ENCODE measurements at places on chromosomes 2 and 18. TPM values are rescaled to one million over a fixed set of nuclear protein-coding genes. Genes with fewer than 3 reads are reported as not detected.

DNA sequence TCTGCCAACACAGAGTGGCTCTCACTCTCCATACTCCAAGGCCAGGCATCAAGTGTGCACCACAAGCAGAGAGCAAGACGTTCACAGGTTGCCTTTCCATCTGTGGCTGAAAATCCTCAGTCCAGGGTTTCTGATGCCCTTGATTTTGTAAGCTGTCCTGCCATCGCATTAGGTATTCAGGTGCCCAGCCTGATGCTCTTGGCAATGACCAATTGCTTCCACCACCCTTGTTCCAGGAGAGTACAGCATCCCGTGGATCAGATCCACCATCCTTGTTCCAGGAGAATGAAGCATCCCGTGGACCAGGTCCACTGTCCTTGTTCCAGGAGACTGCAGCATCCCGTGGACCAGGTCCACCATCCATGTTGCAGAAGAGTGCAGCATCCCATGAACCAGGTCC lies 133.4 kb upstream of the GPC1 start:
- H3K4me3 ChIP-seq: no peak overlapping the region
- DNase-seq: no peak
- H3K27ac ChIP-seq: no peak overlapping the region
- H3K36me3 ChIP-seq: no peaks in the 10 kb centered on the region
- H3K4me1 ChIP-seq: peaks cover 25% of the 10 kb centered on the region

DSG1 gene
- not detected for total RNA-seq

APCDD1 gene
- total RNA-seq: 41.3 TPM

- no peak for DNase-seq
- H3K27me3 ChIP-seq: no peaks in the 10 kb centered on the region
- H3K36me3 ChIP-seq: no peaks in the 10 kb centered on the region
- H3K4me1 ChIP-seq: peaks cover 4% of the 10 kb centered on the region
- H3K27ac ChIP-seq: no peak overlapping the region
These were observed 341.3 kb downstream of the TSN start for GRCh38 chr2:122096761-122097160.

GRCh38 chr2:98534761-98535160 lies 73.6 kb downstream of the COA5 start:
- no peaks in the 10 kb centered on the region for H3K27me3 ChIP-seq
- no peak overlapping the region for H3K27ac ChIP-seq
- H3K36me3 ChIP-seq: peaks cover 23% of the 10 kb centered on the region
- H3K4me1 ChIP-seq: no peaks in the 10 kb centered on the region

GRCh38 chr2:26652361-26653041 lies 11.3 kb upstream of the CIB4 start:
- peak; percentile 50 for DNase-seq
- H3K27me3 ChIP-seq: peaks cover 16% of the 10 kb centered on the region
- H3K4me1 ChIP-seq: peaks cover 8% of the 10 kb centered on the region
- H3K4me3 ChIP-seq: no peak overlapping the region

DUSP2 gene
- 1.1 TPM for total RNA-seq

DNA sequence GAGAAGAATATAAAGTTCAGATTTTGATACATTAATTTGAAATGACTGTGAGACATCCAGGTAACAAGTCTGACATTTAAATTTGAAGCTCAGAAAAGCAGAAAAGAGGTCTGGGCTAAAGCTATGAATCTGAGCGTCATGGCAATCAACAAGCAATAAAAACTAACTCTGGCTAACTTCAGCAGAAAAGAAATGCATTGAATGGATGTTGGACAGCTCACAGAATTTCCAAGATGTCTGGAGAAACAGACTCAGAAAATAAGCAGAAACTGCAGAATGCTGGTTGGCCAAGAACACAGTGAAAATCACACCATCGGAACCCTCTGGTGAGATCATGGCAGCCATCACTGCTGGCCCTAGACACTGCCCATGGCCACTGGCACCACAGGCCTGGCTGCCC lies 366.6 kb downstream of the METTL4 start:
- no peaks in the 10 kb centered on the region for H3K4me1 ChIP-seq
- H3K27ac ChIP-seq: no peak overlapping the region
- peaks cover 2% of the 10 kb centered on the region for H3K27me3 ChIP-seq
- H3K4me3 ChIP-seq: no peak overlapping the region
- H3K36me3 ChIP-seq: no peaks in the 10 kb centered on the region

DSG2 gene
- 43.7 TPM for total RNA-seq

TEKT4 gene
- total RNA-seq: not detected

DNA sequence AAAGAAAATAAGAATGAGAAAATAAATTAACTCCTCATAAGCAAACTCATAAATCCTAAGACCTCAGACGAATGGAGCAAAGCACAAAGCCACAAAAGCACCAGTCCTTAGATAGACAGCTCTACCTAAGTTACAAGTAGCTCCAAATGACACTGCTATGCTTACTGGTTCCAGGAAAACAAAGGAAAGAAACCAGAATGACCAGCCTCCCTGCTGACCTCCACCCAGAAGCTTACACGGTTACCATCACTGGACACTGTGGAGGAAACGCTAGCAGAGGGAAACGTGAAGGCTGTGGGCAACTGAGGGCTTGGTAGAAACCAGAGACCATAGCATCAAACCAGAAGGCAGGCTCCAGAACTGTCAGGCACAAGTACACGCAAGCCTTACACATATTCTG lies 67.8 kb downstream of the STK39 start:
- H3K4me3 ChIP-seq: no peak overlapping the region
- H3K4me1 ChIP-seq: peaks cover 25% of the 10 kb centered on the region
- H3K36me3 ChIP-seq: peaks cover 7% of the 10 kb centered on the region
- no peak for DNase-seq

GRCh38 chr2:241613017-241613780 lies 23.8 kb downstream of the THAP4 start:
- H3K36me3 ChIP-seq: no peaks in the 10 kb centered on the region
- no peak overlapping the region for H3K27ac ChIP-seq
- no peak overlapping the region for H3K4me3 ChIP-seq
- no peaks in the 10 kb centered on the region for H3K27me3 ChIP-seq
- DNase-seq: no peak
- peaks cover 16% of the 10 kb centered on the region for H3K4me1 ChIP-seq

SCN9A gene
- 30.1 TPM for total RNA-seq

Measured in chondrocyte (in vitro differentiated cells).